ENCODE measurements at places on chromosomes 13 and 19. TPM values are rescaled to one million over a fixed set of nuclear protein-coding genes. Genes with fewer than 3 reads are reported as not detected.

The MBD3L3 gene
- total RNA-seq = not detected

The ZNF850 gene
- 7.5 TPM for total RNA-seq

The ATCAY gene
- not detected for total RNA-seq

The ELANE gene
- not detected for total RNA-seq

The NPAS1 gene
- total RNA-seq = 0.09 TPM

The FCER2 gene
- total RNA-seq = not detected

The SIGLEC10 gene
- not detected for total RNA-seq

The TUBA3C gene
- not detected for total RNA-seq

The CD37 gene
- under 0.01 TPM for total RNA-seq

The CKM gene
- not detected for total RNA-seq

The PNMA8A gene
- total RNA-seq = 16.3 TPM

The GMIP gene
- total RNA-seq = 10.3 TPM

The RNF113B gene
- not detected for total RNA-seq

The SKA3 gene
- 4.4 TPM for total RNA-seq

The CALR3 gene
- 0.09 TPM for total RNA-seq

The TMEM150B gene
- not detected for total RNA-seq

The PBX4 gene
- total RNA-seq = 0.55 TPM

The MYPOP gene
- 4.2 TPM for total RNA-seq

The TMC4 gene
- total RNA-seq = under 0.01 TPM

The WDR62 gene
- 4.6 TPM for total RNA-seq

The ZNF578 gene
- 9.5 TPM for total RNA-seq

The SIGLEC12 gene
- not detected for total RNA-seq

The RTBDN gene
- not detected for total RNA-seq

The ZNF497 gene
- total RNA-seq = 0.89 TPM

The HTR2A gene
- total RNA-seq = 6.5 TPM

The SPACA4 gene
- not detected for total RNA-seq

The CYP4F8 gene
- total RNA-seq = not detected

The TSHZ3 gene
- 12.5 TPM for total RNA-seq

The SOHLH2 gene
- total RNA-seq = 0.83 TPM

The ONECUT3 gene
- not detected for total RNA-seq

The ZNF100 gene
- 3.7 TPM for total RNA-seq

The CYP4F2 gene
- total RNA-seq = not detected

The MEIOSIN gene
- total RNA-seq = not detected

The LGALS4 gene
- total RNA-seq = not detected

The SLITRK1 gene
- total RNA-seq = not detected

The SOX1 gene
- total RNA-seq = not detected

The THSD8 gene
- not detected for total RNA-seq

The LILRA2 gene
- not detected for total RNA-seq

The DHDH gene
- total RNA-seq = not detected

The IL4I1 gene
- total RNA-seq = 2.1 TPM

The RAB3A gene
- 4.0 TPM for total RNA-seq

The FREM2 gene
- total RNA-seq = under 0.01 TPM

The KRTDAP gene
- total RNA-seq = not detected

The COL5A3 gene
- total RNA-seq = 1.1 TPM

The LRP3 gene
- total RNA-seq = 24.6 TPM

The PRTN3 gene
- not detected for total RNA-seq

The SHC2 gene
- total RNA-seq = 0.78 TPM

All from smooth muscle cell of the umbilical artery (primary cell).